Fibroblast of the aortic adventitia (primary cell): ENCODE measurements at places on chromosomes 12 and 14. TPM values are rescaled to one million over a fixed set of nuclear protein-coding genes. Genes with fewer than 3 reads are reported as not detected.

DNA sequence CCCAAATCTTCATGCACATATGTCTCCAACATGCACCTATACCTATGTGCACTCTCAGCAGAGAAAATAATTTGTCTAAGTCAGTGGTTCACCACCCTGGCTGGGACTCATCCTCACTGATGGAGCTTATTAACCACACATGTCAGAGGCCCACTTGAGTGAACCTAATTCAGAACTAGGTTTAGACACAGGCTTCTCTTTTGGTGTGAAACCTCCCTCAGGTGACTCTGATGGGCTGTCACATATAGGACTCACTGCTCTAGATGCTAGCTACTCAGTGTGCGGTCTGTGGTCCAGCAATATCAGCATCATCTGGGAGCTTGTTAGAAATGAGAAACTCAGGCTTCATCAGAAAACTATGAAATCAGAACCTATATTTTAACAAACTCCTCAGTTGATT, 85.7 kb downstream of the SLC6A15 start:
- DNase-seq = no peak

GRCh38 chr12:91099836-91100235, 11.5 kb downstream of the LUM start:
- DNase-seq = no peak

ABCD2 gene
- total RNA-seq = under 0.01 and 0.25 TPM in 2 replicates

VIPAS39 gene
- total RNA-seq = 21.1 and 33.5 TPM in 2 replicates

FAM186B gene
- 0.45 and 2.7 TPM in 2 replicates for total RNA-seq

TMEM263 gene
- 136 and 138 TPM in 2 replicates for total RNA-seq

FGF23 gene
- total RNA-seq = not detected in 2 replicates

- DNase-seq = no peak
Observed at GRCh38 chr12:89884952-89885351, 176.3 kb upstream of the ATP2B1 start.

- no peak for DNase-seq
Observed at GRCh38 chr12:90943255-90943654, 11.7 kb downstream of the CCER1 start.
